ENCODE measurements at places on chromosomes 3 and 15.

DNA sequence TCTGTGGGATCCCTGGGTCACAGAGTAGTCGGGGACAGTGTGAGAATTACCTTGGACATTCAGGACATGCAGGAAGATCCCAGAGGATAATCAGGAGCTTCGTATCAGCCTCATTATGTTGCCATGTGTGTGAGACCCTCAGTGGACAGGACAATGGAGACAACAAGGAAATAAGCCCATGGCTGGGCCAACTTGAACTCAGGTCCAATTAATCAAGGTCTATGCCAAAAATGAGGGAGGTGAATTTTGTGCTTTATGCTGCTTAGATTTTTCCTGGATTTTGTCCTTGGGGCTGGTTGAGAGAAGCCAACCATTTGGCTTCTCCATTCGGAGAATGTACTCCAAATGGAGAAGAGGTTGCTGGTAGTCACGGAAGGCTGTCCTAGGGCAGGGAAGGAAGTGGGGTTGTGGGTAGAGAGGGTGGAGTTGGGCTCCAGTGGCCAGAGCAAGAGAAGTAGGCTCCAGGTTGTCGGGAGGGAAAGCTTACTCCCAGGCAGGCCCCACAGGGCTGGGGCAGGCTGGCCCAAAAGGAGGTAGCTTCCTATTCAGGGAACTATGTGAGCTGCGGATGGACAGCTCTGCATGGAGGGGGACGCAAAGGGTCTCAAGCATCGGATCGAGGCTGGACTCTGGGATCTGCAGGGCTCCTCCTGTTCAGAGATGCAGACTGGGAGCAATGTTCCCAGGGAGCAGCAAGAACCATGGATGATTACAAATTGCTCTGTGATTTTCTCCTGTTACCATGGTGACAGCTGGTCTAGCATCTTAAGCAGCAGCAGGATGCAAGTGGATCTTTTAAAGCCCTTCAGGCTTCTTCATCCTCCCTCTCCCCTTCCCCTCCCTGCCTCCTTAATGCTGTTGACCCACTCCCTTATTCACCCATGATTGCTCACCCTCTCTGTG lies 91.1 kb downstream of the WNT7A start:
- peak; percentile 74 for DNase-seq

- no peak for DNase-seq
These were observed 64.4 kb downstream of the LINGO1 start for GRCh38 chr15:77568014-77568972.

GRCh38 chr3:107076946-107077345 lies 300.3 kb upstream of the CCDC54 start:
- no peak for DNase-seq

DNA sequence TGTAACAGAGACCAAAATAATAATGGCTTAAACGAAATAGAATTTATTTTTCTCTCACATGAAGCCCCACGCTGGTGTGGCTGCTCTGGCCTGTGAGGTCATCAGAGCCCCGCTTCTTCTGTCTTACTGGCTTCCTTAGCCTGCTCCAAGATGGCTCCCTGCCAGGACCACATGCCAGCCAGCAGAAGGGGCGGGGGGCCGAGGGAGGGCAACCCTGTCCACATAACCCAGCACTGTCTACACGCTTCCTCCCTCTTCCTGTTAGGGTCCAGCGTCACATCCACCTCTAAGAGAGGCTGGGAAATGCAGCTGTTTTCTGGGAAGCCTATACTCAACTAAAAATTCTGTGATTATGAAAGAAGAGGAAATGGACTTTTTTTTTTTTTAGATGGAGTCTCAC lies 107.9 kb upstream of the DLG1 start:
- no peak for DNase-seq

All from spinal cord (tissue), 10 donors.